ENCODE measurements at places on chromosomes 5 and 9. TPM values are rescaled to one million over a fixed set of nuclear protein-coding genes. Genes with fewer than 3 reads are reported as not detected.
A peak's percentile ranks its signal among the peaks of the same experiment; 100 is the strongest.

GRCh38 chr5:163760498-163760897 lies 255.1 kb downstream of the MAT2B start:
- DNase-seq: no peak

OR13D1 gene
- total RNA-seq: not detected

GRCh38 chr5:42514754-42515153 lies 91.5 kb downstream of the GHR start:
- no peak for DNase-seq

DNA sequence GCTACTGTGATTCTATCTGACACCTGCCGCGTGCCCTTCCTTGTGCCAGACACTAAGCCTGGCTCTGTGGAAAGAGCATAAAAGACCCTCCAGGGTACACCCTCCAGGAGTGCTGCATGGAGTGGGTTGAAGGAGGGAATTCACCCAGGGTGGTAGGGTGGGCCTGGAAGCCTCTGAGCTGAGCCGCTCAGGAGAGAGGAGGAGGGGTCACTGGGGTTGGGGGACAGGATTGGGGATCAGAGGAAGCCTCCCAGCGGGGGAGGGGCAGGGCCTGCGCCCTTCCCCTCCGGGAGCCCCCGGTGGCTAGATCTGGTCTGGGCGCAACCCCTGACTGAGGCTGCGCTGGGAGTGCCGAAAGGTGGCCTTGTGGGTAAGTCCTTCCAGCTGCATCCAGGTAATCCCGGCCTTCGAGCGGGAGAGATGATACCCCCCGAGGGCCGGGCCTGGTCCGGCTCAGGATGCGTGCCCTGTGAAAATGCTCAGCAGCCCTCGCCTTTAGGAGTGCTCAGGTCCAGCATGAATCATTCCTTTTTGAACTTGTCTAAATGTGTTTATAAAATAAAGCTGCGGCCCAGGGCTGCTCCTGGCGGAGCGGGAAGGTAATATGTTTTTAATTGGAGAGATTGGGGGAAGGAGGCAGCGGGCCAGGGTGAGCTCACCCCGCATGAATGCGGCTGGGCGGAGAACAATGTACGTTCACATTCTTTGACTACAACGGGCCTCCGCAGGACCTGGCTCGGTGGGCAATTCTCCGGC lies 118.1 kb upstream of the SMIM23 start:
- DNase-seq: peak; percentile 56

GRCh38 chr5:139686706-139687441 lies 38.7 kb downstream of the CXXC5 start:
- no peak for DNase-seq

SPATA31D4 gene
- not detected for total RNA-seq

DNA sequence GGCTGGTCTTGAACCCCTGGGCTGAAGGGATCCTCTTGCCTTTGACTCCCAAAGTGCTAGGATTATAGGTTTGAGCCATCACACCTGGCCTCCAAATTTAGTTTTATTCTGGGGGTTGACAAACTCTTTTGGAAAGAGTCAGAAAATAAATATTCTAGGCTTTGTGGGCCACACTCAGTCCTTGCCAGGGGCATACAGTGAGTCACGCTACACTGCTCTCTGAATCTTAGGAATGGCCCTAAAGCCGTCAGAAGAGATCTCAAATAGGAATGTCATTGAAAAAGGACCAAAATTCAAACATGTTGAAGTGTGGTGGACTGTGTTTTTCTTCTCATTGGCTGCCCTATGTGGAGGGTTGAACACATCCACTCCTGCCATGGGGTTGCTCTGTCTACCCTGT lies 127.7 kb upstream of the BASP1 start:
- no peak for DNase-seq

DNA sequence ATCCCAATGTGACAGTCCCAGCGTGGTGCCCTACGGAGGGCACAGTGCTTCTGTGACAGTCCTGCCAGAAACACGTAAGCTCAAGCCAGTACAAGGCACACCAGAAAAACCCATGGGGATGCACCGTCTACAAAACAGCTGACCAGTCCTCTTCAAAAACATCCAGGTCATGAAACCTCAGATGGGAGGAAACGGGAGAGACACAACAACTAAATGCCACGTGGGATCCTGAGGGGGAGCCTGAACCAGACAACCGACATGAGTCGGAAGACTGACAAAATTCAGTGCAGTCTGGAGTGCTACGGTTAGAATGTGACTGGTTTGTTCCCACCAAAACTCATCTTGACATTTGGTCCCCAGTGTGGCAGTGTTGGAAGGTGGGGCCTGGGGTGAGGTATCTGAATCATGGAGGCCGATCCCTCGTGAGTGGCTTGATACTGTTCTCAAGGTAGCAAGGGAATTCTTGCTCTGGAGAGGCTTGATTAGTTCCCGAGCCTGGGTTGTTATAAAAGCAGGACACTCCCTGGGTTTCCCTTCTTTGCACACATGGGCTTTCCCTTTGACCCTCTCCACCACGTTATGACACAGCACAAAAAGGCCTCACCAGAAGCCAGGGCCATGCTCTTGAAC lies 55.4 kb downstream of the ADAMTS2 start:
- no peak for DNase-seq

- DNase-seq: no peak
Measured at GRCh38 chr5:116308391-116308790, 223.6 kb downstream of the COMMD10 start.

GRCh38 chr5:1751026-1751863 lies 48.4 kb downstream of the MRPL36 start:
- no peak for DNase-seq

DNA sequence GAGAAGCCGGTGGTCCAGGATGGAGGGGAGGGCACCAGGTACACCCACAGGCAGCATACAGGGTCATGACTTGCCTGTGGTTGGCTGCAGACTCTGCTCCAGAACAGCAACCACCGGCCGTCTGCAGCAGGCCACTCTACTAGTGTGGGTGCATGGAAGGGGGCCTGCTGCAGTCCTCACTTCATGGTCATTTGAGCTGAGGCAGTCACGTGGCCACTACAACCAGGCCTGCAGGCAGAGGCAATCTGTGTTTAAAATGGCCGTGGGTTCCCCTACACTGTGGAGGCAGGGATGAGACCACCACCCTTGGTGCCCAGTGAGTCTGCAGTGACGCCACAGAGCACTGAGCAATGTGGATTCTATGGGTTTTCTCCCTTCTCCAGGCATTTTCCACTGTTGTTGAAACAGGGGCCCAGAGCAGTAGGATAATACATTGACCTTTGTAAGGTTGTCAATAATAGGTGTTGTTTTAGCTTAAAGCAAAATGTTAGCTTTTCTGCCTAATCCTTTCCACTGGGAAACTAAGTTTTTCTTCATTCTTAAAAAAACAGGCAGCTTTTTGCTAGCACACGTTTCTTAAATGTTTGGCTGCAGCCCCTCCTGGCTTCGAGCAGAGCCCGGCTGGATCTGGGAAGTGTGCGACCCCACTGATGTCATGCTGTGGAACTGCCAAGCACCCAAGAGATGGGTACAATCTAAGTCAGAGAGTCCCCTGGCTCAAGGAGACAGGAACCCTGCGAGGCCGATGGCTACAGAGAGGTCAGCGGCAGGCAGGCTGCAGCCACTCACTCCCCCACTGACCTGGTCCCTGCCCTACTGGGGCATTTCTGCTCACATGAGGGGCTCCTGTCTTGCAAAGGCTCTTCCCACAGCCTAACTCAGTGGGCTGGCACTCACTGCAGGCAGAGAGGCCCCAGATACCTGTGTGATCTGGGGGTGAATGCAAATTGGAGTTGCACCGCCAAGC lies 21.2 kb downstream of the GADD45G start:
- DNase-seq: no peak

- no peak for DNase-seq
Measured at GRCh38 chr9:113566712-113567071, 103.2 kb downstream of the RGS3 start.

DNA sequence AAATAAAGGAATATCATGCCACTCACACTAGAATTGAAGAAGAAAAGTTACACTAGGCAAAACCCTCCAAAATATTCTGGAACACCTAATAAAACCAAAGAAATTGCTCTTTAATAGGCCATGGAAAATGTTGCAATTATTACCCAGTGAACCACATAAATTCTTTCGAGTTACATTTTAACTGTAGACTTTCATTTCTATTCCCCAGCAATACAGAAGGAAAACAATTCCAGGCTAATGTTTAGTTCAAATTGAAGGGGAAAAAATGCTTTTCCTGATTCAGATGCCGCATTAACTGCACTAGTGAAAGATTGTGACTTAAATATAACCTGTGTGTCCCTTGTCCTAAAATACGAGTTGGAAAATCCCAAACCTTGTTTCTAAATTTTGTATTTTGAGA lies 439.3 kb upstream of the ADAMTS16 start:
- no peak for DNase-seq

- no peak for DNase-seq
Measured at GRCh38 chr9:70492319-70492777, 77.9 kb upstream of the KLF9 start.

- DNase-seq: no peak
Measured at GRCh38 chr9:87880683-87881082, 2.0 kb upstream of the SPATA31E1 start.

GRCh38 chr9:107404161-107404560 lies 85.4 kb downstream of the KLF4 start:
- DNase-seq: no peak

- DNase-seq: no peak
Measured at GRCh38 chr9:87513880-87514535, 16.3 kb downstream of the DAPK1 start.

DNA sequence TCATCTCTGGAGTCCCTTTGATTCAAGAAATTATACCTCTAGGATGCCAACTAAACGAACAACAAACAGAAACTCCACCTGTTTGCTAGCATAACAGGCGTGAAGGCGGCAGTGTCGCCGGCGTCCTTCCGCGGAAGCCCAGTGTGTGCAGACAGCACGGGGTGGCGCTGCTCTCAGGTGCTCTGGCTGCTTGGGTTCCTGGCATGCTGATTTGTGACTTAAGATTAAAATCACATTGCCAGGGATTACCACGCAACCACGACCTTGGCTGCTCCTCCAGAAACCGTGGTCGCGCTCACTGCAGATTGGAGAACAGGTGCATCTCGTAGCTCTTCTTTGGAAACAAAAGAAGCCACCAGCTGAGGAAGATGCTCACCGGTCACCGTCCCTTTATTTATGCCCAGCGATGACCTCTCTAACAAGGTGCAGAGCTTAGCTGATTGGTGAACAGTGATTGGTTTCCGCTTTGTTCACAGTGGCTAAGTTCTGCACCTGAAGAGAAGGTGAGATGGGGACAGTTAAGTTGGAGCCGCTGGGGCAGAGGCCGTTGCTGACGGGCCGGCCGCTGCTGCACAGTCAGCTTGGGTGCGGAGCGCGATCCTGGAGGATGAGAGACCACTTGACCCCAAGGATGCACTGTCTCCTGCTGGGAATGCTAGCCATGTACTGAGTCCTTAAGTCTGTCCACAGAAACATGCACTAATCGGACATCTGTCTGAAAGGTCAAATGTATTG lies 232.3 kb downstream of the FANCC start:
- DNase-seq: no peak

DNA sequence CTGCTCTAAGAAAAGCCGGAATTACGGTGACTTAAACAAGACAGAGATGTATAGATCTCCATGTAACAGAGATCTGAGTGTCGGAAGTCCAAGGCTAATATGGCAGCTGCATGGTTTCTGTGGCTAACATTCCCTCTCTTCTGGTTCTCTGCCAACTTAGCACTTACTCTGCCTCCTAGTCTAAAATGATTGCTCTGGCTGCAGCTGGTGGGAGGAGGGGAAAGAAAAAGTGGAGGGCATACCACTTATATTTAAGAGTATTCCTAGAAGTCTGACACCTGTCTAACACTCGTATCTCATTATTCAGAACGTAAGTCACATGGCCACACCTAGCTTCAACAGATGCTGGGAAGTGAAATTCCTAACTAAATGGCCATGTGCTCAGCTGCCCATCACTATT lies 551.5 kb upstream of the TLE4 start:
- no peak for DNase-seq

AGXT2 gene
- total RNA-seq: not detected

- DNase-seq: peak; percentile 41
Measured at GRCh38 chr5:149545327-149545726, 5.9 kb downstream of the CSNK1A1 start.

- no peak for DNase-seq
Measured at GRCh38 chr5:27491047-27491446, 452.7 kb upstream of the CDH9 start.

GRCh38 chr9:136085815-136086212 lies 9.3 kb downstream of the NACC2 start:
- no peak for DNase-seq

DNA sequence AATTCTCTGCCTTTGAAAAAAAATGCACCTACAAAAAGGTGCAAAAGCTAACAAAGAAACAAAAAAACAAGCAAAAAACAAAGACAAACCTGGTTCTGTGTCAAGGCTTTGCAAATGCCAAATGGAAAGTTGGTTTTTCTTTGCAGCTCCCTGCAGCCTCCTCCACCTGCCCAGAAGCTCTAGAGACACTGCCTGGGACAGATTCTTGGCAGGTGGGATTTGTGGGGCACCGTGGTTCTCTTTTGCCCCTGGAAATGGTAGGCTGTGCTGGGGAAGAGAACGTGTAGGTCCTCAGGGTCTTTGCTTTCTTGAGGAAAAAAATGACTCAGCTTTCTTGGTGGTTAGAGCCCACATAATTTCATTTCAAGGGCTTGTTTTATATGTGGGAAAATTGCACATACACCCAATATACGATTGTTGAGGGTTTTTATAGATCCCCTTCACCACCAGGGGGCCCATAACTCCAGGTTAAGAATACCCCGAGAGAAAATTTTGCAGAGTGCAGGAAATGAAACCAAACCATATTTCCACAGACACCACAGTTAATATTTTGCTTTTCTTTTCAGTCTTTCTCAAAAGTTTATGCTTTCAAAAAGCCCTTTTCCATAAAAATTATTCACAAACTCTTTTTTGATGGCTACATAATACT lies 58.7 kb downstream of the NXNL2 start:
- no peak for DNase-seq

ANKDD1B gene
- total RNA-seq: not detected

CNTNAP3 gene
- 5.1 TPM for total RNA-seq

- no peak for DNase-seq
Measured at GRCh38 chr9:92035687-92036410, 79.4 kb downstream of the SPTLC1 start.

BTNL3 gene
- not detected for total RNA-seq

SLC28A3 gene
- not detected for total RNA-seq

DNA sequence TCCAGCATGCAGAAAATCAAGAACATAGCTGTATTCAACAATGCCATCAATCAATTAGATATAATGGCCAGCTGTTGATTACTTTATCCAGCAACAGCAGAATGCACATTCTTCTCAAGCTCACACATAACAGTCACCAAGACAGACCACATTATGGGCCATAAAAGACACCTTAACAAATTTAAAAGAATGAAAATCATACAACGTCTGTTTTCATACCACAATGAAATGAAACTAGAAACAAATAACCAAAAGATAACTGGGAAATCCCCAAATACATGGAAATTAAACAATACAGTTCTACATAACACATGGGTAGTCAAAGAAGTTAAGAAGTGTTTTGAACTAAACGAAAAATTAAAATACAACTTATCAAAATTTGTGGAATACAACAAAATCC lies 130.9 kb upstream of the GNA14 start:
- no peak for DNase-seq

ENTPD8 gene
- 0.48 TPM for total RNA-seq
